ENCODE measurements at places on chromosomes 5 and 9.

DNA sequence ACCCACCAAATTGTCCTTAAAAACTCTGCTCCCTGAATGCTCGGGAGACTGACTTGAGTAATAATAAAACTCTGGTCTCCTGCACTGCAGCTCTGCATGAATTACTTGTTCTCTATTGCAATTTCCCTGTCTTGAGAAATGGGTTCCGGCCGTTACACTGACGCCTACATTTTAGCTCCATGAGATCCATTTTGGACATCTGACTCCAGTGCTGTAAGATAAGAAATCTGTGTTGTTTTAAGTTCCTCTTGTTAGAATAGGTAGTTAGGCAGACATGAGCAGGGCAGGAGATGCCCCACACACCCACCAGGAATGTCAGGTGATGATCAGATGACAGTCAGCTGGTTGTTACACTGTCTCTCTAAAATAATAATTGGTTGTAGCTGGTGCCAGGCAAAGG, 125.8 kb upstream of the SHB start:
- DNase-seq: no peak

DNA sequence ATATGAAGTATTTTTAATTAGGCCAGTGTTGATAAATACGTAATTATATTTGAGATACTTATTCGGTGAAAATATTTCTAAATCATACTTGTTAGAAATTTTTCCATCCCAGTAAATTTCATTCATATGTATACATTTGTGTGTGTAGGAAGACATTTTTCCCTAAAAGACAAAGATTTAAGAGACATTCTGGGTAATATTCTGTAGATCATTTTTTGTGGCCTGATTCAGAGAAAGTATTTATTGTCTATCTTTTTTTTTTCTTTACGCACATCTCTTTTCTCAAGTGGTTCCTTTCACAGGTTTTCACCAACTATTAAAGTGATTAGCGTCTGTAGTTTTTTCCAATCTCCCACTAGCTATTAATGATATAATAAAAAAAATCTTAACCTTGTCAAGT, 224.1 kb downstream of the MEF2C start:
- no peak for DNase-seq

- peak; percentile 22 for DNase-seq
These were observed 157.0 kb upstream of the RASEF start for GRCh38 chr9:83219924-83220438.

- DNase-seq: no peak
These were observed 339.3 kb downstream of the DRD1 start for GRCh38 chr5:175104677-175105076.

DNA sequence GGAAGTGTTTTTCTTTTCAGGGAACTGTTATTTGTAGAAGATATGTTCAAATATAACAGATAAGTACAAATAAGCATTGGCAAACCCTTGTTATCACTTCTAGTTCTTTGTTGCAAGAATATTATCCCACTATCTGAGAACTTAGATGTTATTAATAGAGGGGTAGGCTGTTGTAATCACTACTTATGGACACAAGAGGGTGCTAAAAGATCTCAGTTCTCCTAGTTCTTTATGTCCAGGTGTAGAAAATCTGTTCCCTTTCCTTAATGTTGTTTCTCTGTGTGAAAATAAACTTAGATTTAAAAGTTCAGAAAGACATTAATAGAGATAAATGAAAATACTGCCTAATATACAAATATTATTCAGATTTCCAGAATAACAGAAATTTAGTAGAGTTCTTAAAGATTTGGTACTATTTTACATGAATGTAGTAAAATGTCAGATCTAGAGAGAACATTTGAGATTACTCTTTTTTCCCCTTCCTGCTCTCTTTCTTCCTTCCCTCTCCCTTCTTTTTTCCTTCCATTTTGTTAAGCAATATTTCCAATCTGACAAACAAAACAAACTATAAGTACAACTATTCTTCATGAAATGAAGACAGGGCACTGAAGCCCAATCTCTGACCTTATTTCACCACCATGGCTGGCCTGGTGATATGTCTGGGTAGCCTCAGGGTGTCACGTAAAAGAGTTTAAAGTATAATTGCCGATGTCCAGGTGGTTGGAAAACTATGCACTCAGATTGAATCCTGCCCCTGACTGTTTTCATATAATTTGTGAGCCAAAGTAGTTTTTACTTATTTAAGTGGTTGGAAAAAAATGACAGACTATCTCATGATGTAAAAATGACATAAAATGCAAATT, 43.6 kb upstream of the C5orf46 start:
- DNase-seq: peak; percentile 31

GRCh38 chr9:108184941-108185340, 670.8 kb downstream of the ACTL7B start:
- DNase-seq: peak; percentile 58

DNA sequence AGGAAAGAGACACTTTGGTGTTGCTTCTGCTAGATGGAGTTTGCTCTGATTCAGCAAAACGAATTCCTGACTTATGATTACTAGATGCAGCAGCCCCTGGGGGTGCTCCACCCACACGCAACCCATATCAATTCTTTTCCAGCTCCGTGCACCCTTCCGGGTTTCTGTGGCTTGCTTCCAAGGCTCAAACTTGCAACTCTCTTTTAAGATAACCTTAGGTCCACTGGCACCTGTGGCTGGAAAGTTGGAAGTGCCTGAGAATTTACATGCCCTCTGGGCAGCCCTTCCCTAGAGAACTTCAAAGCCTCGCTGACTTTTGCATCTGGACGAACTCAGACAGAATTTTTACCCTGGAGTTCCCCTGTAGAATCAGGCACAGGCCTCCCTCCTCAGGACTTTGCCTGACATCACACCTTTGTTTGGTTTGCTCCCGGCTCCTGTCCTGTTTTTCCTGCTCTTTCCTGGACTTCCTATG, 224.9 kb downstream of the SNX18 start:
- DNase-seq: no peak

DNA sequence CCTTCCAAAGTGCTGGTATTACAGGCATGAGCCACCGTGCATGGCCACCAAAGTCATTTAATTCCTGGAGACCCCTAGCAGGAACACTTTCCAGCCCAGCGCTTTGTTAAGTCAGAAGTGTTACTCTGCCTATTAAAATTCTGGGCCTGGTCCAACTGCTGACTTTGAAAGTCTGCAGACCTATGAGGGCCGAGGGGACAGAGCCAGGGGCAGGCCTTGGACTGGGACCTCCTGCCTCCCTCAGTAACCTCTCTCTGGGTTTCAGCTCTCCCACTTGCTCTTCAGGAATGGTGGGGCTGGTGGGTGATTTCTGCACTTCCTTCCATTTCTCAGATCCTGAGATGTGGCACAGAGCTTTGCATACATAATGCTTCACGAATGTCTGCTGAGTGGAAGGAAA, 9.7 kb downstream of the C5orf52 start:
- DNase-seq: no peak

GRCh38 chr5:151660616-151661495, 25.9 kb downstream of the SPARC start:
- peak; percentile 25 for DNase-seq

DNA sequence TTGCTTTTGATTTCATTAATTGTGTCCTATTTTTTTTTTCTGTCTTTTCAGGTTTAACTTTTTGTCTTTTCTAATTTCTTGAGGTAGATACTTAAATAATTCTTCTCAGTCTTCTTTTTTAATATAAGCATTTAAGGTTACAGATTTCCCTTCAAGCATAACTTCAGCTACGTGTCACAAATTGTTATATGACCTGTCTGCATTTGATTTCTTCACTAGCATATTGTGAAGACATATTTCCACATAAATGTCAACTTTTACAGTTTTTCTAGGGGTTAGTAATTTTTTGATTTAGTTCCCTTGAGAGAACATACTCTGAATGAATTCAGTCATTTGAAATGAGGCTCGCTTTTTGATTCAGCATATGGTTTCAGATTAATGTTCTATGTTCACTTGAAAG, 35.6 kb downstream of the RASA1 start:
- DNase-seq: no peak

- DNase-seq: no peak
These were observed 152.3 kb downstream of the SNX18 start for GRCh38 chr5:54669845-54670244.

DNA sequence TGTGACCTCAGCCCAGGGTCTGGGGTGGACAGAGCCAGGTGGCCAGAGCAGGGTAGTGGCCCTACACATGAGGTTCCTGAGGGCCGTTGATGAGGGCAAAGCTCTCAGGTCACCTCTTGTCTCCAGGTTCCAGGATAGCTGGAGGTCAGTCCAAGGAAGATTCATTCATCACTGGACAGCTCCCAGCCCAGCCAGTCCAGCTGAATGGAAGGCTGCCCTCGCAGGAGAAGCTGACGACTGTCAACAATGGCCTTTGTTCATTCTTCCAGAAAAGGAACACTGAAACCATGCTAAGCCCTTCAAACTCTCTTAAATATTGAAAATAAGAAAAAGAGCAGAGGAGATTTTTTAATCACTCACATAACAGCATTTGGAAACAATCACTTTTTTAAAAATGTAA, 169.7 kb upstream of the TBCA start:
- DNase-seq: no peak
